NCI-H1092 (cell line): ENCODE measurements at places on chromosomes 16 and 17.

DNA sequence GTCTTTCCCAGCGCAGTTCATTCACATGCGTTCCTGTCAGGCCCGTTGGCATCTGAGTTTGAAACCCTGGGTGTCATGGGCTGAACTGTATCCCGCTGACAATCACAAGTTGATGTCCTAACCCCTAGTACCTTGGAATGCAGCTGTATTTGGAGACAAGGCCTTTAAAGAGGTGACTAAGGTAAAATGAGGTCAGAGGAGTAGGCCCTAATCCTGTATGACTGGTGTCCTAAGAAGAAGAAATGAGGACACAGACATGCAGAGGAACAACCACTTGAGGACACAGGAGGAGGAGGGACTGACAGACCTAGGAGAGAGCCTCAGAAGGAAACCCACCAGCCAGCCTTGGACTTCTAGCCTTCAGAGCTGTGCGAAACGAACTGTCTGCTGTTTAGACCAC, 33.1 kb downstream of the TRPV2 start:
- DNase-seq, result no peak

- no peak for DNase-seq
These were observed 39.6 kb upstream of the MEOX1 start for GRCh38 chr17:43701318-43701743.

- no peak for DNase-seq
These were observed 144.5 kb downstream of the RPTOR start for GRCh38 chr17:80689129-80689619.

- DNase-seq, result no peak
These were observed 20.3 kb upstream of the HOXB9 start for GRCh38 chr17:48646183-48647102.

DNA sequence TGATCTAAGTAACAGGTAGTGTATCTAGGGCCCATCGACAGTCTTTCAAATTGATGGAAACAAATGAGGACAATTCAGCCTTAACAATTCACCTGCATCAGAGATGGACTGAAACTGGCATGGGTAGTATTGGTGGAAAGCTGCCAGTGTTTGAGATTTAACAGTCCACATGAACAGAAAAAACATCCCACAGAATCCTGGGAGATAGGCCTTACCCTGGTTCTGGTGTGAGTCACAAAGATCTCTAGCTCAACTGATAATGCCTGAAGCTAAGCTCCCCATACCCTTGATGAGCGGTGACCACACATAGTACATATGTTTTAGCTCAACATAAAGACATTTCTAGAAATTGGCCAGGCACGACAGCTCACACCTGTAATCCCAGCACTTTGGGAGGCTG, 21.9 kb downstream of the CRK start:
- no peak for DNase-seq

GRCh38 chr17:76427501-76428231, 25.3 kb downstream of the UBE2O start:
- no peak for DNase-seq

- no peak for DNase-seq
These were observed 265.2 kb downstream of the XYLT1 start for GRCh38 chr16:17205279-17206211.

DNA sequence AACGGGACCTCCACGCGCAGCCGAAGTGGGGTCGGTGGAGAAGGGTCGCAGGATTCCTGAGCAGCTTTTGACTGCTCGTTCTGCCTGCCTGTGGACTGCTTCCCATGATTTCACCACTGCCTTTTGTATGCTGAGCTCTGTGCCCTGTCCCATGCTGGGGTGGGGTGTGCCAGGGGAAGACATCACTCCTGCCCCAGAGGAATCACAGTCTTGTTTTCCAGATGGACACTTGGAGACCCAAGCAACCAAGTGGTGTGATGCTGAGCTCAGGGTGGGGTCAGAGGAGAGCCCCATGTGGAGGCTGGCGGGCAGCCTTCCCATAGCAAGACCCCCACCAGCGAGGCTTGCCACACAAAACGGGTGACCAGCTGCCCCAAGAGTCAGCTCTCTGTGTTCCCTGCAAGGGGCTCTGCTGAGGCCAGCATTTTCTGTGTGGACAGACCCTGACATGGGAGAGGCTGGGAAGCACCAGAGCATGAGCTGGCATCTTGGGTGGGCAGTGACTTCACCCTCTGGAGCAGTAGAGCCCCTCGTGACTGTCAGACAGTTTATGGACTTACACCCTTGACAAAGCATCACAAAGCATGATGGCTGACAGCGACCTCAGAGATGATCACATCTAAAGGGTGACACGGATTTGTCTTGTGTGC, 111.9 kb downstream of the GNAO1 start:
- DNase-seq, result no peak

DNA sequence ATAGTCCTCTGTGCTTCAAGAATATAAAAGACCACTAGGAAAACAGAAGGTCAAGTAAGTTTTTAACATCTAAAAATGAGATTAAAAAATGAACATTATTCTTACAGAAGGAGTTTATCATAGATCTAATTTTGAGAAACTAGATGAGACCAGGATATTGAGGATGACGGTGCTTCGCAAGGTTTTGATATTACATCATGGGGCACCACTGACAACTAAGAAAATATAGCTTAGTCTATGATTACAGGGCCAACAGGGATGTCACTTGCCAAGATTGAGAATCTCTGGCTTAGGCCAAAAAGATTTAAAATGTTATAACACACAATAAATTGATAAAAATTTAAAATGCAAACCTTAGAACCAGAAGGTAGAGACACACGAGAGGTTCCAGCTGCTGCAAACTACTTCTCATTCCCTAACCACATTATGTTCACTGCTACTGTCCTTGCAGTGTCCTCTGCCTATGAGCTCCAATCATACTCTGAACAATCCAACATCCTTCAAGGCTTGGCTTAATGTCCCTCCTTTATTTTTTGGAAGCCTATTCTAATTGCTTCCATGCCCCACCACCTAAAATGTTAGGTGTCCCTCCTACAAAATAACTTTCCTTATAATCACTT, 33.2 kb downstream of the USP32 start:
- DNase-seq, result no peak

- DNase-seq, result no peak
These were observed 5.3 kb upstream of the C16orf74 start for GRCh38 chr16:85755929-85756768.

DNA sequence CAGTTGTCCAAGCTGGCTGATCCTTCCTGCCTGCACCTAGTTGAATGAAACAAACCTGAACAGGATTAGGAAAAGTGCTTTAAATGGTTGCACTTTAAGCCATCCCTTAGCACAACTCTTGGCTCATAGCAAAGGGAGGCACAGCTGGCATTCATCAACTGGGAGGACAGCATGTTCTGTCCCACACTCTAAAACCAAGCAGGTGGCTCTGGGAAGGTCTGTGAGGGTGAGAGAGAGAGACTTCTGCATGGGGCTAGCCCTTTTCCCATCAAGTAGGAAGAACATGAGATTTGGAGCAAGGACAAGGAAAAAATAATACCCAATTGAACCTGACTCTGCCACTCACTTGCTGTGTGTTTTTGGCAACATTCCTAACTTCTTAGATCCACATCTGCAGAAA, 140.9 kb upstream of the CCL2 start:
- DNase-seq, result no peak

DNA sequence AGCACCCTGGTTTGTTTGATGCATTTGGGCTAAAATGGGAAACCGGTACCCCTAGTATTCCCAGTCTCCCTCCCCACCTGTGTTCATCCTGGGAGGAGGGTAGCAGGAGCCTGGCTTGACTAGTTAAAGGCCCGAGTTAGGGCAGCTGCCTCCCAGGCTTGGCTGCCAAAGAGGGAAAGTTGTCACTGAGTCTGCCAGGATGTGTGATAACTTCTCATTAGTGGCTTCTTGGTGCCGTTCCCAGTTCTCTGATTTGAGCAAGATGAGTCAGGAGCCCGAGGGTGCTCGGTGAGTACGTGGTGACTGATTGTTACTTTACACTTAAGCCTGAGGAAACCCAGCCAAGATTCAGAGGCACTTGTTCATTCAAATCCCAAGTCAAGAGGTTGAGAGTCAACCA, 2.5 kb downstream of the KRT32 start:
- DNase-seq, result no peak

DNA sequence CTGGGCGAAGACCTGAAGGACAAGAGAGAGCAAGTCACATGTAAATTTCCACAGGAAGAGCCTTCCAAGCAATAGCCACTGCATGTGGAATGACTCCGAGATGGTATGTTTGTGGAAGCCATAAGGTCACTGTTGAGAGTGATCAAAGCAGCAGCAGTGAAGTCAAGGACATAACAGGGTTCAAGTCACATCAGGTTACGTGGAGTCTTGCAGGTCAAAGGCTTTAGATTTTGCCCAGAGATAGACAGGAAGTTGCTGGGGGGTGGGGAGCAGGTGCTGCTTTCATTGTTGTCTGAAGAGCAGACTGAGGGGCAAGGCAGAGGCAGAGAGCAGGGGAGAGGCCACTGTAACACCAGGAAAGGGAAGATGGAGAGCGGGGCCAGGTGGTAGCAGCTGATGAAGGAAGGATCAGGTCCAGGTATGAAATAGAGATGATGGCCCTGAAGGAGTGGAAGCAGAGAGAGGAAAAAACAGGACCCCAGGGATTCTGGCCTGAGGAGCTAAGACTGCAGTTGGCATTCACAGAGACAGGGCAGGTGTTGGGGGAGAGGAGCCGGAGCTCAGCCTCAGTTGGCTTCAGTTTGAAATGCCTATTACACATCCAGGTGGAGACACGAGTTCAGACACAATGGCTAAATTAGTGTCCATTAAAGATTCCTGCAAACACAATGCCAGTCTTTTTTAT, 129.3 kb upstream of the AXIN2 start:
- DNase-seq, result no peak

- DNase-seq, result no peak
These were observed 8.1 kb downstream of the LDAF1 start for GRCh38 chr16:21166561-21166961.

DNA sequence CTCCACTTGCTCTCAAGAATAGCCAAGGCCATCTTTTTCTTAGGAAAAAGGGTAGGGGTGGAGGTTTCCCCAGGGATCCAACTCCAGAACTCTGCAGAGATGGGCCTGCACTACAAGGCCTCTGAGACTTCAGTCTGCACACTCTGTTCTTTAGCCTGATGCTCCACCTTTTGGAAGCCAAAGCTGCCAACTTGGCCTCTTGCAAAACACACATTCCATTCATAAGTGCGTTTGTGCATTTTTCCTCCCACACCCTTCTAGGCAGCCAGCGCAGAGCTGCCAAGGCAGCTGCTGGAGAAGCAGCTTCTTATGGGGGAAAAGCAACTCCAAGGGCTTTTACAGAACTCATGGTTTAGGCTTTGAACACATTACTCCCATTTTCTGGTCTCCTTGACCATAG, 45.3 kb downstream of the REXO5 start:
- DNase-seq, result no peak

DNA sequence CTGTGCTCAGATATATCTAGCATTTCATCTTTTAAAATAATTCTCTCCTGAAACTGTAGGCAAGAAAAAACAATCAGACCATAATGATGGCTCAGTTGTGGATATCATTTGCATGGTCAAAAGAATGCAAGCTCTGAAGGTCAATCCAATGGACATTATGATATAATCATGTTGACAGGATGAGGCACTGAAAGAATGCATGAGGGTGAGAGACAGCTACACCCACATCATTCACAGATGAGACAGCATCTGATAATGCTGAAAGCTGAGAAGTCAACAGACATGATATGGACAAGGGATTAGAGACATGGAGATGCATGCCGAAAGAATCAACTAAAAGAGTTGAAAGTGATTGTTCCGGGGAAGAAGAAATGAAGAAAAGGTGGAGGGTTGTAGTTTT, 346.4 kb upstream of the CDH5 start:
- DNase-seq, result no peak
